ENCODE measurements at places on chromosomes 6 and 20. TPM values are rescaled to one million over a fixed set of nuclear protein-coding genes. Genes with fewer than 3 reads are reported as not detected.

DNA sequence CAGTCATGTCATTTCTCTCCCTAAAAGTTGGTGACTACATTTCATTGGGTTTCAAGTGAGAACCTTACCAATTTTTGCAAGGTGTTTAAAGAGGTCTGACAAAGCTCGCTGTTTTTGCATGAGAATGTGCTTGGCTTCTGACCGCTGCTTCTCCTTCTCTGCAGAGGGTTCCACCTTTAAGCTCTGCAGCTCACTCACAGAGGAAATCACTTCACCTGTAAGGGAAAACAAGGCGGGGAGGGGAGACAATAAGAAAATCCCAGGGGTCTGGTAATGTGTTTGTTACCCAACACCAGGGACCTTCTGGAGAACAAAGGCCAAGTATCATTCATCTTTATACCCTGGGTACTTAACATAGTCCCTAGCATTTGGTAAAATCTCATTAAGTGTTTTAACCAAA, 40.0 kb upstream of the LYRM2 start:
- no peak overlapping the region for H3K4me3 ChIP-seq
- no peaks in the 10 kb centered on the region for H3K36me3 ChIP-seq
- no peaks in the 10 kb centered on the region for H3K27me3 ChIP-seq
- H3K4me1 ChIP-seq = no peaks in the 10 kb centered on the region

GRCh38 chr6:44704240-44705150, 317.0 kb downstream of the CDC5L start:
- no peak for DNase-seq
- H3K27me3 ChIP-seq = no peaks in the 10 kb centered on the region
- H3K4me1 ChIP-seq = no peaks in the 10 kb centered on the region
- no peak overlapping the region for H3K27ac ChIP-seq
- no peak overlapping the region for H3K4me3 ChIP-seq
- no peaks in the 10 kb centered on the region for H3K36me3 ChIP-seq

Gene SMLR1
- total RNA-seq = 3.9 TPM

DNA sequence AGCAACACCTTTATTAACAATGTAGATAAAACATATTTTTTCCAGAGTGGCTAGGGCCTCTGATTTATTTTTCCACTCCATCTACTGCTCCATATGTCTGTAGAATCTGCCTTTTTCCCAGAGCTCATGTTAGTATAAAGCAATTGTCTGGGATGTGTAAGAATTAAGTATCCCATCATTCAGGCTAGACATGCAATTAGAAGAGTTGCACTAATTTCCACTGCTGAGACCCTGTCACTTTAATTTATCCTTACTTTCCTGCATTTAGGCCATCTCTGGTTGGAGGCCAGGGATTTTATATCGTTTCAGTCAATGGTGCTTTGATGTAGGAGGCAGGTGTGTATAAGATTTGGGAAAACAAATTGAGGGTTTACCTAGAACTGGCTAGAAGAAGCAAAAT, 286.1 kb upstream of the POU3F2 start:
- no peak overlapping the region for H3K4me3 ChIP-seq
- DNase-seq = no peak
- no peaks in the 10 kb centered on the region for H3K4me1 ChIP-seq
